ENCODE measurements at places on chromosomes 16 and 17. TPM values are rescaled to one million over a fixed set of nuclear protein-coding genes. Genes with fewer than 3 reads are reported as not detected.

The ZNF768 gene
- 5.7 TPM for total RNA-seq

The PMP22 gene
- total RNA-seq, result 2.0 TPM

The TP53TG3F gene
- total RNA-seq, result not detected

The YBX2 gene
- not detected for total RNA-seq

The PROCA1 gene
- total RNA-seq, result 0.94 TPM

The CCL8 gene
- not detected for total RNA-seq

The PRKCB gene
- total RNA-seq, result 110 TPM

The ZMYND15 gene
- total RNA-seq, result 1.3 TPM

The CDC42EP4 gene
- total RNA-seq, result 11.5 TPM

The KRTAP4-9 gene
- not detected for total RNA-seq

The EVPLL gene
- total RNA-seq, result not detected

The KRTAP2-1 gene
- total RNA-seq, result not detected

The SCIMP gene
- 5.5 TPM for total RNA-seq

The EFCAB3 gene
- total RNA-seq, result not detected

The VAT1L gene
- total RNA-seq, result 0.10 TPM

The LRRC37A gene
- 10.9 TPM for total RNA-seq

The HOXB5 gene
- total RNA-seq, result not detected

The TM4SF5 gene
- not detected for total RNA-seq

The NACA2 gene
- 0.31 TPM for total RNA-seq

The KRTAP3-2 gene
- not detected for total RNA-seq

The CCL4L2 gene
- total RNA-seq, result 7.9 TPM

The OSGIN1 gene
- total RNA-seq, result 4.1 TPM

The B9D1 gene
- 0.63 TPM for total RNA-seq

The ARHGAP44 gene
- not detected for total RNA-seq

The PERCC1 gene
- total RNA-seq, result 0.84 TPM

The BCL6B gene
- not detected for total RNA-seq

The TERB1 gene
- total RNA-seq, result 0.42 TPM

The KCNJ18 gene
- not detected for total RNA-seq

The PSMD3 gene
- total RNA-seq, result 54.9 TPM

The CD7 gene
- 48.5 TPM for total RNA-seq

The PPP1R1B gene
- total RNA-seq, result not detected

The HOXB9 gene
- not detected for total RNA-seq
